NCI-H226 (cell line): ENCODE measurements at places on chromosomes 5 and 9.

- no peak for DNase-seq
These were observed 387.4 kb upstream of the KIF2A start for GRCh38 chr5:61918611-61919010.

DNA sequence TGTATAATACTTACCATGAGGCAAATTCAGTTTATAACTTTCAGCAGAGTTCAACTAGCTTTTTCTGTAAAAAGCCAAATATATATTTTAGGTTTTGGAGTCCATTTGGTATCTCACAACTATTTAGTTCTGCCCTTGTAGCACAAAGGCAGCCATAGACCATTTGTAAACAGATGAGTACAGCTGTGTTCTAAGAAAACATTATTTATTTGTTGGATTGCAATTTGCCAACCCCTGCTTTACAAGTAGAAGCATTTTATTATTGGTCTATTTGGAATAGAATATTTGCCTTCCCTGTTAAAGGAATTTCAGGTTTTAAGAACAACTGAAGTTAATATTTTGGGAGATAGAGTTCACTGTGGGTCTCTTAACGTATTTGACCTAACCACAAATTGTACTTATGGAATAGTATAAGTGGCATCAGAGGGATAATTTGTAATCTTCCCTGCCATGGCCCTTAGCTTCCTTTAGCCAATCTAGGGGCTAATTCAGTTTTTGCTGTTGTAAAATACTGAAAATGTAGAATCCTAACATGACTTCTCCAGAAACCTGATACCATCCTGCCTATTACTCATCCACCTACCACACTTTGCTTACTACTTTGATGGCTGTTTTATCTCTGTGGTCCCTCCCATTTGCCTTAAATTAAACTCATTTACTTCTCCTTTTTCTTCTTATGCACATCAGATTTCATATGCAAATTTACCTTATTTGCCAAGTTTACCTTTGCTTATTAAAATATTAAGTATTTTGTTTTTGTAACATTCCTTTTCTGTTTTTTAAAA is 109.2 kb downstream of the DMXL1 start:
- no peak for DNase-seq

- no peak for DNase-seq
These were observed 7.5 kb upstream of the SLC6A18 start for GRCh38 chr5:1217596-1218206.

DNA sequence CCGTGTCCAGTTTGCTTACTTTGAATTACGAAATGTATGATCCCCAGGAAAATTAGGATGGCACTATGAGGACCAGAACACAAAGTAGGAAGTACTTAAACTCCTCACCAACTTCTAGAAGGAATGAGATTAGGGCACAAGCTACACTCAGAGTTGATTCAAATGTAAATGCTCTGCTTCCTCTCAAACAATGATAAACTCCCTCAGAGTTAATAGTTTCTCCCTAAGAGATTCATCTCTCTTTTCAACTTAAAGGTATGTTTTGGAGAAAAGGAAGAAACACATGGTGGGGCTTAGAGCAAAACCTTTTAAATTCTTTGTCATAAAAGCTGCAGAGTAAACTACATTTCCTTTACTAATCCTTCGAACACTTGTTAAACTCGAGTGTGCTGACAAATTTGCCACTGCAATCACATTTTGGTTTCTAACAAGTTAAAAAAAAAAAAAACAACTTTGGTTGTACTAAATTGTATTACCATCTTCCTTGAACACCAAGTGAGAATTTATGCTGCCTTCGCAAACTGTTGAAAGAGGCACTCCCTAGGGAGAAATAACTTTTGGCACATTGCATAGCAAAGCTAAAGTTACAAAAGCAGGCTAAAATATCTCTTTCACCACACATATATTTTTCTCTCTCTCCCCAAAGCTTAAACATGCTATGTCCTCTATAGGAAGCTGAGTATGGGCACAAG is 66.6 kb downstream of the DENND1A start:
- DNase-seq = no peak

DNA sequence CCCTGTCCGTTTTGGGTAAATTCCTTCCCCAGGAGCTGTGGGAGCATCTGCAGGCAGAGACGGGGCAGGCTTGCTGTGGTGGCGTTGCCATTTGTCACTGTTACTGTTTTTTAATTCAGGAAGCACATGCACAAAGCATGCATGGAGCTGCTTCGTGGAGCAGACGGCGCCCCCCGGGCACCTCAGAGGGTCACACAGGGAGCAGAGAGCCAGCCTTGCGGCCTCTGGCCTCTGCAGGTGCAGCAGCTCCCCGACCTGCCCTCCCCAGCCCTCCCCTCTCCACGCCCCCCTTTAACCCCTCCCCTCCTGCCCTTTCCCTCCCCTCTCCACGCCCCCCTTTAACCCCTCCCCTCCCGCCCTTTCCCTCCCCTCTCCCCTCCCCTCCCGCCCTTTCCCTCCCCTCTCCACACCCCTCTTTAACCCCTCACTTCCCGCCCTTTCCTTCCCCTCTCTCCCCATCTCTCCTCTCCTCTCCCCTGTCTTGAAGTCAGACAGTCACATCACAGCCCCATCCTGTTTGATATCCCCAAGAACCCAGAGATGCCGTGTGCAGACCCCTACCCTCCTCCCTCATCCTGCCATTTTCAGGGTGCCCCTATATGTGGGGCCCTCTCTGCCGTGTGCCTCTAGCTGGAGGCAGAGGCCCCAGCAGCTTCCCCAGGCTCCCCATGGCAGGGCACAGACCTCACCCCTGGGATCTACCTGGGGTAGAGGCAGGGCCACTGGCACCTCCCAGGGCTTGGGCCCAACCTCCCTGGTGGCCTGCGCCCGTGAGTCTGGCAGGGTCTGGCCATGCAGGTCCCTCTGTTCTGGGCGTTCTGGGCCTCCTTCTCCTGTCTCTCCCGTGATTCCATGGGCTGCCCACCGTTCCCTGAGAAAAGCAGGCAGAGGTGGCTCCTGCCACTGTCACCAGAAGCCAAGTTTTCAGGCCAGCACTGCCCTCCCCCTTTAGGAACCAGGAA is 29.6 kb upstream of the UBAC1 start:
- DNase-seq = no peak

GRCh38 chr5:72107901-72108201 is 576 bp downstream of the MAP1B start:
- peak; percentile 3 for DNase-seq

DNA sequence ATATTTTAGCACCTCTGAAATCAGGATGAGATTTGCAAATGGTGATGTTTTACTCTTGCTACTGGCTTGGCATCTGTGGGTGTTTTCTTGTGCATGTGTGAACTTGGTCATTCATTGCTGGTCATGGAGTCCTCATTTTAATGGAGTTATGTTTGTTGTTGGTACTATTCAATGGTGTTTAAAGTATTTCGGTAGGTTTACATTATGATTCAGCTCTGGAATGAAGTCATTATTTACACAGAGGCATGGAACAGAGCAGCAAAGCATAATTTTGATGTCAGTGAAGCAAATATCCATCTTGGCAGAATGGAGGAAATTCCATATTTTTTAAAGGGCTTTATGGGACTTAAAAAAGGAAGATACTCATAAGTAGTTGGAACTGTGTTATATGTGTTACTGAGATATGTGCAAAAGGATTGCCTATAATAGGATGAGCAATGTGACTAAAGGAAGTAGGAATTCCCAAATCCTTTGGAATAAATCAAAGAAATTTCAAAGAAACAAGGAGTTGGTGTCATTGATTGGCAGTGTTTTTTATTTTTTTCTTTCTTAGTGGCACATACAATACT is 147.4 kb downstream of the ACTBL2 start:
- DNase-seq = peak; percentile 24

DNA sequence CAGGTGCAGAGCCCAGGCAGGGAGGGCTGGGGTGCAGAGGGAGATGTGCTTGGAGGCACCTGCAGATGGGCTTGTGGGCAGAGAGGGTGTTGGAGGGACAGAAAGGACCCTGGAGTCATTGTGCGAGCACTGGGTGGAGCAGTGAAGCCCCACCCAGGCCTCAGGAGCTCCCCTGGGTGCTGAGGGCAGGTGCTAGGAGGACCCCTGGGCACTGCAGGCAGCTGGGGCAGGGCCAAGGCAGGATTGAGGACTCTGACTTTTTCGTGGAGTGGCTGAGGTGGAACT is 10.3 kb upstream of the SLC6A18 start:
- DNase-seq = no peak
